ENCODE measurements at places on chromosomes 12 and 14.

GRCh38 chr12:123491056-123491455, 33.1 kb downstream of the SNRNP35 start:
- no peak for DNase-seq

- no peak for DNase-seq
Observed at GRCh38 chr14:74671789-74672188, 41.1 kb downstream of the AREL1 start.

DNA sequence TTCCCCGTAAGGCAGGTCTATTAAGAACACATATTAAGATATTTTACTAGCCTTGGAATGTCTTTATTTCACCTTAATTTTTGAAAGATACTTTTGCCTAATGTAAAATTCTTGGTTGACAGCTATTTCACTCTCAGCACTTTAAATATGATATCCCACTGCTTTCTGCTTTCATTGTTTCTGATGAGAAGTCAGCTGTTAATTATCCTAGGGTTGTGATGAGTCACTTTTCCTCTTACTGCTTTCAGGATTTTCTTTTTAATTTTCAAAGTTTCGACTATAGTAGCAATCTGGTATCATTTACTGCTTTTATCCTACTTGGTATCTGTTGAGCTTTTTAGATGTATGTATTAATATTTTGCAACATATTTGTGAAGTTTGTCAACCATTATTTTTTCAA, 578.9 kb upstream of the ATP2B1 start:
- DNase-seq: no peak

DNA sequence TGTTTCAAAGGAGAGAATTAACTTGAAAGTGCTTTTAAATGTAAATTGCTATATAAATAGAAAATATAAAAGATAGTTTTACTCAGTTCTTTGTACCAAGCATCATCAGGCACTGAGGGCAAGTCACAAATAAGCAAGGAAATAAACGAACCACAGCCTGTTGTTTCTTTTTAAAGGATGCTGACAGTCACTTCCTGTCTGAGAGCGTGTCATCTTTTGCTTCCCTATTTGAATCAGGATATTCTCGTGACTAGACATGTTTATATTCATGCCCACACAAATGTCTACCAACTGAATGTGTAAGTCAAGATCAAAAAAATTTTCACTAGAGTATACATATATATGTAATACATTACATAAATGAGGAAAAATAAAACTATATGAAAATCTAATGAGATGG, 31.4 kb upstream of the SLC2A13 start:
- DNase-seq: no peak

DNA sequence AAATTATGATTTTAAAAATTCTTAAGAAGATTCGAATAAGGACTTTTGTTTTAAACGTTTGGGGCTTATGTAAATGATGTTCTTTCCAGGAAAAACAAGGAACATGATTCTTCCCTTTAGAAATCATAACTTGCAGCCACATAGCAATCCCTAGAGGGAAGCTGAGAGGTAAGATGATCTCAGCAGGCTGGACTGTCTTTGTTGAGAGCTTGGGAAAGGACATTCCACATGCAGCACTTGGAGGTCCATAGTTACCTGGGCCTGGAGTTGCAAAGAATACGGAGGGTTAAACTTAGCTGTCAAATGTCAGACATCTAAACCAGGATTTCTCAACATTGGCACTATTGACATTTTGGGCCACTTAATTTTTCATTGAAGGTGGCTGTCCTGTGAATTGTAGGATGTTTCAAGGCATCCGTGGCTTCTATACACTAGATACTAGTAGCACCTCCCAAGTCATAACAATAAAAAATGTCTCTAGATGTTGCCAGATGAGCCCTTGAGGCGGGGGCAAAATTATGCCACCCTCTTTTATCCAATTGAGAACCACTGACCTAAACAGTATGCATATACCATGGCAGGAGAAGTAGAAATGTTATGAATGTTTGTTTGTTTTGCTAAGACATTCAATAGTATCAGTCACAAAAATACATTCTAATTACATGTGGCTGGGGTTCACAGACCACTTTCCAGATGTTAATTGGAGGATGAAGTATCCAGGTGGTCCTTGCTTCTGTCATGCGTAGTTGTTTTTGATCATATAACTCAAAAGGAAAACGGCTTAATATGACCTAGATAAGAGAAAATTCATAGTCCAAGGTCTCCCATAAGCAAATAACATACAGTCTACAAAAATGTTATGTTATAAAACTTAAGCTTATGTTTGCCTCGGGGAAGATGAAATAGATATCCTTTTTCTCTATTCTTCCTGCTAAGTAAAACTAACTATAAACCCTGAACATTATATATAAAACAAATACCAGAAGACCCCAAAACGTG, 30.5 kb downstream of the TTC6 start:
- DNase-seq: peak; percentile 36

GRCh38 chr14:65294816-65295215, 117.7 kb upstream of the FUT8 start:
- no peak for DNase-seq
